Fibroblast of upper back skin (primary cell): ENCODE measurements at places on chromosomes 16 and 17.
A peak's percentile ranks its signal among the peaks of the same experiment; 100 is the strongest.

DNA sequence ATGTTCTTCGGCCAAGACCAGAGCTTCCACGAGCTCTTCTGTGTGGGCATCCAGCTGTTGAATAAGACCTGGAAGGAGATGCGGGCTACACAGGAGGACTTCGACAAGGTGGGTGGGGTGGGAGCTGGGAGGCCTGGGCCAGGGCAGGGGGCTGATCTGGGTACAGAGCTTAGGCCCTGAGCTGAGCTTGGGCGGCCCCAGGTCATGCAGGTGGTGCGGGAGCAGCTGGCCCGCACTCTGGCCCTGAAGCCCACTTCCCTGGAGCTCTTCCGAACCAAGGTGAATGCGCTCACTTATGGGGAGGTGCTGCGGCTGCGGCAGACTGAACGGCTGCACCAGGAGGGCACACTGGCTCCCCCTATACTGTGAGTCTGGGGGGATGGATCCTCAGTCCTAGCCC, 3.5 kb downstream of the ELMO3 start:
- DNase-seq = no peak

GRCh38 chr16:31569360-31569717, 41.6 kb downstream of the AHSP start:
- no peak for DNase-seq

GRCh38 chr16:1548233-1548632, 14.8 kb downstream of the TMEM204 start:
- DNase-seq = no peak

- no peak for DNase-seq
Measured at GRCh38 chr16:442976-443375, 17.5 kb downstream of the RAB11FIP3 start.

- no peak for DNase-seq
Measured at GRCh38 chr16:3577302-3577752, at the start of gene NLRC3. Gene NLRC3 (minus strand): TSS chr16:3577403. CDS start chr16:3565036, 12,367 bp downstream.

DNA sequence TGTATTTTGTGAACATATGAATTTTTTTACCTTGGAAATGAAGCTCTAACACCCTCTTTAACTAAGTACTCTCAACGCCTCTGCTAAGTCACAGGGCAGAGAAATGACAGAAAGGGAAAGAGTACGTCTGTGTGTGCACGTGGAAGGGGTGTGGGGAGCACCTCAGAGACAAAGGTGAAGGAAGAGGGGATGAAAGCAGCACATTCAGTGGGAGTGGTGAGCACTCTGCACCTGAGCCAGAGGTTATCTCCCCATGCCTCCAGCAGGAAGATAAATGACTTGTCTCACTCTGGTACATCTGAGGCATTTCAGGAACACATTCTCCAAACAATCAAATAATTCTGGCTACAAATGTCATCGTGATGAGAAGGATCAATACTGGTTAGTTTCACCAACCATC, 15.0 kb downstream of the GNA13 start:
- DNase-seq = no peak

DNA sequence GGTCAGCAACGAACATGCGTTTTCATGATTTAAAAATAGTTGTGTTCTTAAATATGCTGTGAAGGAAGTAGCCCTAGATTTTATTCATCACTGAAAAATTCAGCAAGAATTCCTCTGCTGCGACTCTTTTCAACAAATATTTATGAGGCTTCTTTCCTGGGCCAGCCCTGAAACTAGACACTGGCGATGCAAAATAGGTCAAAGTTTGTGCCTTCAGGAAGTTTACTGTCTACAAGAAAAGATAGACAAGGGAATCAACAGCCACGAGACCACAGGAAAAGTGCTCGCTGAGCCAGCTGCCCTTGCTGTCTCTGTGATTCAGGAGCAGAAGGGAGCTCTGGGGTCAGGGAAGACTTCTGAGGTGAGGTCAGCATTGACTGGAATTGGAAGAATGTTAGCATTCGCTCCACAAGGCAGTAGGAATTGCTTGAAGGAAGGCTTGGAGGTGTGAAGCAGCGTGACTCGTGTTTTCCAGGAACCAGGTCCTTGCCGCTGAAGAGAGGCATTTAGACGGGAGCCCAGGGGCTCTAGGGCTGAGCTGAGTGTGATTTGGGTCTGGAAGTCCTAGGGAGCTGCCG, 1.9 kb upstream of the RPL26 start:
- DNase-seq = peak; percentile 96

GRCh38 chr17:6701719-6702118, 11.4 kb downstream of the SLC13A5 start:
- DNase-seq = peak; percentile 8

DNA sequence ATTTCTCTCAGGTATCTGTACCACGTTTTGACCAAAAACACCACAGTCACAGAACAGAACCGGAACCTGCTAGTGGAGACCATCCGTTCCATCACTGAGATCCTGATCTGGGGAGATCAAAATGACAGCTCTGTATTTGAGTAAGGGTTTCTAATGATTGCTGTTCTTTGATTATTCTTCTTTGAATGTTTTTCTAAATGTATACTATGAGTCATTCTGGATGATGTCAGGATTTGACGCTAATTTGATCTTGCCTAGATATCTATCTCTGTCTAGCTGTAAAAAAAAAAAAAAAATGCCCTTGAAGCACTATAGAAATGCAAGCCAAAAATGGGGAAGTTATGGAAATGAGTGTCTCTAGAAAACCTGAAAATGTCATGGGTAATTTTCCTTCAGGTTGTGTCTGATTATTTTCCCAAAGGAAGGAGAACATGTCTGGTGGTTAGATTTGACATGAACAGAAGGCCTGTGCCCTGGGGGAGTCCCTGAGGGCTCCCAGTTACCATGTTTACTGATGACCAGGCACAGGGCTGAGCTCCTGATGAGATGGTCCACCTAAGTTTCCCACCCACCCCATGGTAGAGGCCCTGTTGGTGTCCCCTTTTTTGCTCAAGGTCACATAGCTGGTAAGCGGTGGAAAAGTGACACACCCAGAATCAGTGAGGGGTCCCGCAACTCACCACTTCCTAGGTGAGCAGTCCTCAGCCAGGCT, 13.6 kb downstream of the CLEC16A start:
- DNase-seq = no peak

DNA sequence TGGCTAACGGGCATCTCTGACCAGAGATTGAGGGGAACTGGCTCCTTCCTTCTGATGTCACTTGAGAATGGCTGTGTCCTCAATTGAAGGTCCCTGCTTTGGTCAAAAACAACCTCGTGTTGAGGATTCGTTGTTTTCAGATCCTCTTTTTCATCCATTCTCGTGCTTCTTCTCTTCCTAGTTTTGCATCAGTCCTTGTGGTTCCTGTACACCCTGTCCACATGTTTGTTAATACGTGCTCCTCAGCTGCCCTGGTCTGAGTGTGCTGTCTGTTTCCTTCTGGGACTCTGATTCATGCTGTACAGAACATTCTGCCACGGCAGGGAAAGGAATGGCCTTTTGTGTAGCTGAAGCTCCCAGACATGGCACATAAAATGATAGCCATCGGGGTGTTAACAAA, 863.2 kb upstream of the GOT2 start:
- DNase-seq = peak; percentile 27

GRCh38 chr17:37461668-37462067, 28.0 kb upstream of the DUSP14 start:
- peak; percentile 10 for DNase-seq
